ENCODE measurements at places on chromosomes 16 and 17.

GRCh38 chr17:64278614-64279013 is 15.6 kb upstream of the TEX2 start:
- DNase-seq, result no peak

DNA sequence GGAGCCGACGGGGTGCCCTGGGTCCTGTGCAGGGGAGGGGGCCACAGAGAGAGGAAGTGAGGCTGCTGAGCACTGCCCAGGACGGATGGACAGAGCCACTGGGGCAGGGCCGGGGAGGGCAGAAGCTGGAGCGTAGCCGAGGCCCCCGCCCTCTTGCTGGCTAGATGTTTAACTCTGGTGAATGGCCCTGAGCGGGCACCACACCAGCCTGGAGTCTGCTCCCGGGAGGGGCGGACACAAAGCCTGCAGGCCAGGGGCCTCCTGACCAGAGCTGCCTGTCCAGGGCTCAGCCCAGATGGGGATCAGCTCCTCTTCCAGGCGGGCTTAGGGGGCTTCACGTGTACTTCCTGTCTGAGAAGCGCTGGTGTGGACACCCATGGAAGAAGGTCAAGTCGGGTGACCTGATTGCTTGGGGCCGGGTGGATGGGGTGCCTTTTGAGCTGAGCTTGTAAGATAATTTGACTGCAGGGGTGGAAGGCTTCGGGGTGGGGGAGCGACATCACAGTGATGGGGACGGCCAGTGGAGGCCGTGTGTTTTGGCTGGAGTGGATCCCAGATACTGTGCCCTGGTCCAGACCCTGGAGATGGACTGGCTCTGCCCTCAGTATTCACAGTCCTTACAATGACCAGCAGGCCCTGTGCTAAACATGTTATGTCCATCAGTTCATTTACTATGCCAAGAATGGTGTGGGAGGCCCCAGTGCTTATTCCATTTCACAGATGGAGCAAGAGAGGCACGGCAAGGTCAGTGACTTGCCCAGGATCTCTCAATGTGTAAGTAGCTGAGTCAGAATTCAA is 33.7 kb upstream of the CIBAR2 start:
- DNase-seq, result no peak

DNA sequence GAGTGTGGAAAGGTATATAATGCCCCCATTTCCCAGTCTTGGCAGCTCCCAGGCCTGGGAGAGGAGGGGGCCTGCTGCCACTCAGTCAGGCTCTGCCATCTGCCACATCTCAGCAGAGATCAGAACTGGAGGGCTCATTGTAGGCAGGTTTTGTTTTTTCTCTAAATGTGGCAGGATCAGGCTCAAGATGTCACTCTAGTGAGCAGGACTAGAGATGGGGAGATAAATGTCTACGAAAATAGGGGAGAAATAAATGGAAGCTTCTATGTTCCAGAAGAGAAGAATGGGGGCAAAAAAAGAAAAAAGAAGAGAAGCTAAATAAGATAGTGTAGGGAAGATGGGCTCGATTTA is 13.9 kb downstream of the NXPH3 start:
- DNase-seq, result no peak

GRCh38 chr16:15739950-15740349 is 89.9 kb downstream of the NDE1 start:
- DNase-seq, result no peak

- no peak for DNase-seq
These were observed 69.2 kb upstream of the WSB1 start for GRCh38 chr17:27224526-27225315.

GRCh38 chr16:57357330-57358085 is 1.1 kb upstream of the CCL22 start:
- no peak for DNase-seq

- no peak for DNase-seq
These were observed 623.2 kb upstream of the ZFHX3 start for GRCh38 chr16:73670836-73671820.

GRCh38 chr17:78884148-78884825 is 18.7 kb downstream of the CEP295NL start:
- no peak for DNase-seq

- DNase-seq, result peak; percentile 67
These were observed 41.7 kb upstream of the PRSS54 start for GRCh38 chr16:58336332-58337089.

DNA sequence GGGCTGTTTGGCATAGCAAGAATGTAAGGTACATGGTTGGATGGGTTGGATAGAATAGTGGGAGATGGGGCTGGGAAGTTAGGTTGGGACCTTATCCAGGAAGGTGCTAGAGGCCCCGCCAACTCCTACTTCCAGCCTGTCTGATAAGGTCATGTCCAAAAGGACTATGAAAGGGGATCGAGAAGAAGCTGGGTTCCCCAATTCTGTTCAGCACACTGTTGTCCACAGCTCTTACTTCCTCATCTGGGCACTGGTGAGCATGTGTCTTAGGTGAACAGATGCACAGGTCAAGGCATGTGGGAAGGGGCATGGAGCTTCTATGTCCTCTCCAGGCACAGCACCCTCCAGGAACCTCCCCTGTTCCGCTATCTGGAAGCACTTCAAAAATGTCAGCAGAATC is 5.6 kb upstream of the ULK2 start:
- DNase-seq, result no peak

GRCh38 chr17:65542610-65543009 is 18.8 kb downstream of the AXIN2 start:
- DNase-seq, result no peak

GRCh38 chr16:81575307-81575706 is 130.7 kb downstream of the CMIP start:
- DNase-seq, result no peak

GRCh38 chr17:67443931-67444595 is 67.0 kb downstream of the PITPNC1 start:
- no peak for DNase-seq

DNA sequence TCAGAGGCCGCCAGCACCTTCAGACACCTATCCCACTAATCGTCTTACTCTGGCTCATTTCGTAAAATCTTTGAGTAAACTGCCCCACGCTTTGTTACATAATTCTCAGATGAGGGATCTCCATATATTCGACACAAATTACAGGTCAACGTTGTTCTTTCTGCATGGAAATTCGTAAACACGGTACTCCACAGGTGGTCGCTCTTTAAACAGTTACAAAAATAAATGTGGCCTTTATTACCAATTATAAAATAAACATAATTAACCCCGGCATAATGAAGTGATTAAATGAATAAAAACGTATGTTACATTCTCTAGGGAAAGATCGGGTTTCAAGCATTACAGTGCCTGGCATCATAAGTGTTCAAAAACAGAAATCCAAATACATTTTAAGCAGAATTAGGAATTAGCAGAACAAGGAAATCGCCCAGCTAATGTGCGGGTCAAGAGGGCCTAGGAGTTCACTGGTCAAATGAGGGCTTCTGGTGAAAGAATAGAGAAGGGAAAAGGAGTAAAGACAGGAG is 943 bp upstream of the PIP4K2B start:
- DNase-seq, result no peak

GRCh38 chr16:50193594-50193993 is 40.5 kb downstream of the TENT4B start:
- DNase-seq, result no peak

- no peak for DNase-seq
These were observed 34.3 kb downstream of the ASPA start for GRCh38 chr17:3510090-3510489.

GRCh38 chr17:16027708-16028584 is 28.3 kb downstream of the TTC19 start:
- no peak for DNase-seq

DNA sequence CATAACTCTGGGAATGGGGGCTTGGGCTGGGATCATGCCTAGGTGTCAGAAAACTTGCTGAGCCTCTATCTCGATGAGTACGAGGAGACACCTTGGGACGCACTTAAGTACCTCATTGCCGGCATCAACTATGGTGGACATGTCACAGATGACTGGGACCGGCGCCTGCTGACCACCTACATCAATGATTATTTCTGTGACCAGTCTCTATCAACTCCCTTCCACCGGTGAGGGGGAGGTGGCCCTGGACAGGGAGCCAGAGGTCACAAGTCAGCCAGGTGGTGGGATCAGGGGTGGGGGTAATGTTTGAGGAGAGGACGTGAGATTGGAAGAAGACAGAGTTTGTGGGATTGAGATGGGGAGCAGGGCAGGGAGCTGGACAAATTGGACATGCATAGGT is 3.4 kb upstream of the KDM6B start:
- no peak for DNase-seq

DNA sequence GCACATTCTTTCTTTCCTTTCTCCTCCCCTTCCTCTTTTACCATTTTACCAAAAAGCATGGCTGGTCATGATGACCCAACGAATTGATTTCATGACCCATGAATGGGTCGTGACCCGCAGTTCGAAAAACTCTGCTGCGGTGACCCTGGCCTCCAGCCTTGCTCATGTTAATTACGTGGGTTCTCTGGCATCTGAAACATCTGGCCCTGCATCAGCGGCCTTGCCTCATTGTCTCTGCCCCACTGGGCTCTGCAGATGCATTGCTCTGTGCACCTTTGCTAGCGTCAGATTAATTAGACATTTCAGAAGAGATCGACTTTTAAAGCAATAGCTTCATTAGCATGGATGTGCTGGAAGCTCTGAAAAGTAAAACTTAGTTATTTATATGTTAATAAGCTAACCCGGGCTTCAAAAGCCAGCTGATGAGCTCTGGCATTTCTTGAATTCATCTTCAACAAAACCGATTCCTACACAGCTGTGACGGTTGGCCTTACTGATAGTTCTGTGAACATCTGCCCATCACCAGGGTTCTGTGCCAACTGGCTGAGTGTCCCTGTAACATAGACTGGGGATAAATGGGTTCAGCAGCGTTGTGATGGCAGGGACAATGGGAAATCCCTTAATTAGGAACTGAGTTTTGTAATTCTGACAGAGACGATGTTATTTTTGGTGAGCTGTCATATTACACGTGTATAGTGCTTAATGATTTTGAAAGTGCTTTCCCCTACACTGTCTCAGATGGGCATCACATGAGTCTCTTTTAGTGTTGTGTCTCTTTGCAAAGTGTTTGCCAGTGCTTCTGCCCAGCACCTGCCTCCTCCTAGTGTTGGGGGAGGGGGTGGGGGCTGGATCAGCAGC is 225.9 kb upstream of the EEF2KMT start:
- no peak for DNase-seq

DNA sequence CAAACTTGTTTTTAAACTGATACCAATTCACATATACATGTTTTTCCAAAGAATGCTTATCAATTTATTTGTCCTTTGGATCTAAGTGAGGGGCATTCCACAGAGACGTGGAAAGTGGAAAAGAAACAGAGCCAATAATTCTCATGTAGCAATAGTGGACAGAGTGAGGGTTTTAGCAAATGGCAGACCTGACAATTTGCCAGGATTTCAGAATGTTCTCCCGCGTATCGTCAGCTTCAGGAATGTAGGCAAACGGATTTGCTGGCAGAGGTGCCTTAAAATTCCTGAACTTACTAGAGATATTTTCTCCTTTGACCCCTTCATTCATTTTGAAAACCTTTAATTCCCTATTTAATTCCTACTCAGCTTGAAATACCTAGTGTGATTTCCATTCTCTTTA is 193.4 kb upstream of the CPHXL start:
- DNase-seq, result no peak

DNA sequence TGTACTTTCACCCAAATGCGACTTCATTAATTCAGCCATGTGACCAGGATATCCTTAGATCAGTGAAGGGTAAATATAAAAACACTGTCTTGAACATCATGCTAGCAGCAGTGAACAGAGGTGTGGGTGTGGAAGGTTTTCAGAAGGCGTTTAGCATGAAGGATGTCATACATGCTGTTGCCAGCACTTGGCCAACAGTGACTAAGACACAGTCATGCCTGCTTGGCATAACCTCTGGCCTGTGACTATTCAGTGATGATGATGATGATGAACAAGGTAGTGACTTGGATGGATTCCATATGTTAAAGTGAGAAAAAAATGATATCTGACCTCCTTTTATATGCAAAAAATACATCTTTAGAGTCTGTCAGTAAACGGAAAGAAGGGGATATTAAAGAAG is 97.9 kb downstream of the MAP2K4 start:
- DNase-seq, result no peak

GRCh38 chr17:78737332-78737731 is 44.7 kb downstream of the CYTH1 start:
- DNase-seq, result no peak

- no peak for DNase-seq
These were observed 45.0 kb upstream of the ARHGAP44 start for GRCh38 chr17:12744298-12744697.

DNA sequence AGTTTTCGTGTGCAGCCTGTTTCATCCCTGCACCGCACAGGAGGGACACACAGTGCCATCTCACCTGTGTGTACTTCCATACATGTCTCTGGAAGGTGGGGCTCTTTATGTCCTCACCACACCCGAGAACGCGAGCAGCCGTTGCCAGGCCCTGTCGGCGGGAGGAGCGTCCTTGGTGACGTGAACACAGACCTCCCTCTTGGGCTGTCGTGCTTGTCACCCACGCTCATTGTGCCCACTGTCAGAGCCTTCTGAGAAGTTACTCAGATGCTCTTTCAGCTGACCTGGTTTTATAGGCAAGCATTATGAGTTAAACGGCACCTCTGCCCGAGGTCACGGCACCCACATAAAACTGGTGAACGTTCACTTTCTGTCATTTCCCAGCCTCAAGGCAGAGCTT is 40.2 kb downstream of the ZNF750 start:
- no peak for DNase-seq

- no peak for DNase-seq
These were observed 98.7 kb downstream of the RAB11FIP4 start for GRCh38 chr17:31490019-31490650.

GRCh38 chr16:21523411-21524067 is 75.8 kb upstream of the METTL9 start:
- DNase-seq, result no peak

GRCh38 chr16:66144641-66145040 is 221.8 kb upstream of the CDH5 start:
- no peak for DNase-seq

DNA sequence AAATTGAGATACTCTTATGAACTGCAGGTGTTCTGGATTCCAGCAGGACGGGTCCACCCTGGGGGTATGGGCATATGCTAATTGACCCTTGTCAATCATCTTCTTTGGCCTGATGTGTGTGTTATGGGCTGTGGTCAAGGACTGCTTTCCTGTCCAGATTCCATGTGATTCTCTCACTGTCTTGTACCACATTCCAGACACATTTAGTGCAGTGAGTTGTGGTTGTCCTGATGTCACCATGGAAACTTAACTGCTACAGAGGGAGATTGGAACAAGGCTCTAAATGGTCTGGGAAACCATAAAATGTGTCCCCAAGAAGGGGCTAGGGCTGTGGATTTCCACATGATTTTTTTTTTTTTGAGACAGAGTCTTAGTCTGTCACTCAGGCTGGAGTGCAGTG is 367.4 kb downstream of the UTP18 start:
- no peak for DNase-seq

- DNase-seq, result no peak
These were observed 65.7 kb downstream of the MAP2K6 start for GRCh38 chr17:69480245-69480644.

- no peak for DNase-seq
These were observed 203.0 kb upstream of the TNRC6C start for GRCh38 chr17:77755410-77755963.

- no peak for DNase-seq
These were observed 280.8 kb upstream of the CCL2 start for GRCh38 chr17:33974276-33974675.

- DNase-seq, result no peak
These were observed 1793.0 kb downstream of the TP53TG3F start for GRCh38 chr16:35252356-35252936.
